ENCODE measurements at places on chromosomes 4 and X.

GRCh38 chrX:153408221-153408721 lies 3.0 kb upstream of the ZFP92 start:
- no peak for DNase-seq

GRCh38 chr4:36502350-36502749 lies 220.9 kb downstream of the DTHD1 start:
- no peak for DNase-seq

GRCh38 chrX:10620121-10620699 lies at the start of gene MID1:
Gene MID1 (minus strand): TSS chrX:10620585. CDS start chrX:10567547, 53,038 bp downstream.
- DNase-seq = no peak

GRCh38 chr4:41323179-41323578 lies 66.5 kb downstream of the UCHL1 start:
- DNase-seq = no peak

- no peak for DNase-seq
These were observed at the start of gene GCNA for GRCh38 chrX:71578253-71579135. Gene GCNA (plus strand): TSS chrX:71578437. CDS start chrX:71580822, 2,385 bp downstream.

DNA sequence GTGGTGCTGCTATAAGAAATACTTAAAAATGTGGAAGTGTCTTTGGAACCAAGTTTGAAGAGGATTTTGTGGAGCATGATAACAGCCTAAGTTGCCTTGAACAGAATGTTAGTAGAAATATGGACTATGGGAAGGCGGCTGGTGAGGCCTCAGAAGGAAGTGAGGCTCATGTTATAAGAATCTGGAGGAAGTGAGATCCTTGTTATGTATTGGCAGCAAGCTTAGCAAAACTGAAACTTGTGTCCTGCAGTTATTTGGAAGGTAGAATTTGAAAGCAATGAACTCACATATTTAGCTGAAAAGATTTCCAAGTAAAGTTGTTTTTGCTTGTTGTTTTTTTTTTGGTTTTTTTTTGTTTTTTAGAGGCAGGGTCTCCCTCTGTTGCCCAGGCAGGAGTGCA lies 13.6 kb upstream of the MED14 start:
- no peak for DNase-seq

DNA sequence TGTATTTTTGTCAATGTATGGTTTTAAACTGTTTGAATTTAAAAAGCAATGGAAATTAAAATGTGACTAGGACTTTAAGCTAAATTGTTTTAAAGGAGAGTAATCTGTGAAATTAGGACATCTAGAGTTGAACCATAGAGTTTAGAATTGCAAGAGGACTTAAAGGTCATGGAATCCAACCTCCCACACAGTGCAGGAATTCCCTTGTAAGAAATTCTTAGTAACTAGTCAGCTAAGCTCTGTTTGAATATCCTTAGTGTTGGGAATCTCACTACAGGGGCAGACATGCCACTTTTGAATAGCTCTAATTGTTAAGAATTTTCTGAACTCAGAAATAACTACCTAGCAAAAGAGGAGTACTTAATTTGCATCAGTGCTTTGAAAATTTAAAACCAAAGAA lies 292.9 kb downstream of the IL1RAPL1 start:
- no peak for DNase-seq

All from SHP77 (cell line).